WERI-Rb-1 (cell line): ENCODE measurements at places on chromosomes 13 and 19.

GRCh38 chr13:60211548-60211947 lies 47.8 kb upstream of the DIAPH3 start:
- no peak for DNase-seq

- DNase-seq = no peak
Observed at GRCh38 chr13:69618838-69619237, 488.8 kb upstream of the ATXN8OS start.

DNA sequence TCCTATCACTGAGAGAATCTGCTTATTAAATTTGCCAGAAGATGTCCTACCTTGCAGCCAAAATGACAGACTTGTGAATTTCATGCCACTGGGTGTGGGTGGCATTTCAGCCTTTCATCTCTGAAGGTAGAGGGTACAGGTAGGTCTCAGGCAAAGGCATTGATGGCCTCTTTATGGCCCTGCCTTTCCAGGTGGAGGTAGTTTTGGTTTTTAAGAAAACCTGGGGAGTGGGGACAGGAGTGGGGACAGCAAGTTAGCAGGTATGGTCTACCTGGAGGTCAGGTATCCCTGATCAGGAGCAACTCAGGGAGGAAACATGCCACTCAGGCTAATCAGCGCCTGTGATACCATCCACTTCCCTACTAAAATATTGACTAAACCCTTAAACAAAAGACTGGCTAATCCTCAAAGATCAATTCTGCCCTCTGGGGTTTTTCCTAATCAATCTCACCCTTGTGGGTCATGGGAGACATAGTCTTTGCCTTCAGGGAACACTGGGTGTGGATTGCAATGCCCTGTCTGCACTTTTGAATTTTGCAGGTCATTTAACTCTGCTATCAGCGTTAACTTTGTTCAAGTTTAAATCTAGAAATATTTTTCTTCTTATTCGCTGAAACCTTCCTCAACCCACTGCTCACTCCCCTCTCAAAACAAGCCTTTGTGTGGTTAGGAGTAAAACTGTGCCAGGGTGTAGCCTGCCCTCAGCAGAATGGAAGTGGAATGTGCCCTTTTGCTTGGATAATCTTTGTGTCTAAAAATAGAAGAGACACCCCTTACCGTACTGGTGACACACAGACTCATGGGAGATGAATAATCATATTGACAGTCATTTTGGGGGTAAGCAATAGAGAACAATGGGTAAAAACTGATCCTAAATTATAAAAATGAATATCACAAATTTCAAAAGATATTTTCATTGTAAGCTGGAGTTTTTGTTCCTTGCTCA lies 233.7 kb downstream of the COG6 start:
- DNase-seq = no peak

DNA sequence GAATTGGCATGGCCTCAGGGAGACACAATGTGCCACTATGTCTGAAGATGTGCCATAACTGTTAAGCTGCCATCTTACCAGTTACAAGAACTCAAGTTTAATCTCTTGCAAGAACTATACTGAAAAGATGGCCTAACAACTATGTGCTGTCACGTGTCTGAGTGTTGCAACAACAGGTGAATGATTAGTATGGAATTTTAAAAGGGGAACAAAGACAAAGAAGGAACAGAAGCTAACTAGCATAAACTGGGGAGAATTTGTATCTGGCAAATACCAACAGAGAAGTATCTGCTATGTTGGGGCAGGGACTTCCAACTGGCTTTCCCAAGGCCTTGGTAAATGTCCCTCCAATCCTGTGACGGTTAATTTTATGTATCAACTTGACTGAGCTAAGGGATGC lies 11.5 kb upstream of the ACOD1 start:
- no peak for DNase-seq

- DNase-seq = peak; percentile 35
Observed at GRCh38 chr19:29988351-29988750, 46.3 kb downstream of the URI1 start.

- no peak for DNase-seq
Observed at GRCh38 chr13:102845289-102845629, 573 bp upstream of the ERCC5 start.
